ENCODE measurements at places on chromosomes 2 and 18.

- no peak for DNase-seq
These were observed 131.4 kb downstream of the AKAIN1 start for GRCh38 chr18:5065615-5066014.

DNA sequence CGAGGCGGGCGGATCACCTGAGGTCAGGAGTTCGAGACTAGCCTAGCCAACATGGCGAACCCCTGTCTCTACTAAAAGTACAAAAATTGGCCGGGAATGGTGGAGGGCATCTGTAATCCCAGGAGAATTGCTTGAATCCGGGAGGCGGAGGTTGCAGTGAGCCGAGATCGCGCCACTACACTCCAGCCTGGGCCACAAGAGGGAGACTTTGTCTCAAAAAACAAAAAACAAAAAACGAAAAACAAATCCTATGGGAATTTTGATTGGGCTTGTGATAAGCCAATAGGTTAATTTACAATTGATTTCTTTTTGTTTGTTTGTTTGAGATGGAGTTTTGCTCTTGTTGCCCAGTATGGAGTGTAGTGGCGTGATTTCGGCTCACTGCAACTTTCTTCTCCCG lies 24.2 kb upstream of the TOGARAM2 start:
- no peak for DNase-seq

DNA sequence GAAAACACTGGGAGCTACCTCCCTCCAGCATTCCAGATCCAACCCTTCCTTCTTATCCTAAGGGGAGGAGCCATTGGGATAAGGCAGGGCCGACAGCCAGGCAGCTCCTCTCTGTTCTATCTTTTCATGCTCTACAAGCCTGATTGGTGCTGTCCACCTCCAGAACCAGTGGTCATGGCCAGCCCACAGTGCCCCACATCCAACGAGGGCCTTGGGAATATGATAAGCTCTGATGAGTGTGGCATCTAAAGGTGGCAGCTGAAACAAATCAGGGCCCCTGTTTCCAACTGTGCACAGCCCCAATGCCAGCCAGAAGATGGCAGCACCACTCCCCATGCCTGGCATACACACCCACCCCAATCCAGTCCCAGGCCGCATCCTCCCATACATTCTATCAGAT lies 329.3 kb downstream of the C1D start:
- peak; percentile 90 for DNase-seq

GRCh38 chr2:110958346-110959119 lies 162.2 kb upstream of the BCL2L11 start:
- no peak for DNase-seq

- no peak for DNase-seq
These were observed 221.6 kb downstream of the NCKAP5 start for GRCh38 chr2:133346654-133347053.

- DNase-seq, result no peak
These were observed 34.2 kb downstream of the TRAPPC12 start for GRCh38 chr2:3413697-3414096.

- DNase-seq, result no peak
These were observed 50.4 kb downstream of the PLB1 start for GRCh38 chr2:28546242-28546641.

GRCh38 chr18:79974025-79974654 lies 9.7 kb downstream of the HSBP1L1 start:
- DNase-seq, result no peak

- DNase-seq, result no peak
These were observed 2.1 kb downstream of the UCN start for GRCh38 chr2:27306136-27306535.

- DNase-seq, result no peak
These were observed 2.9 kb upstream of the IGFBP5 start for GRCh38 chr2:216698293-216698692.

- DNase-seq, result no peak
These were observed 146.2 kb downstream of the RBMS1 start for GRCh38 chr2:160347269-160347863.

- DNase-seq, result no peak
These were observed 46.7 kb downstream of the PUM2 start for GRCh38 chr2:20303966-20304365.

DNA sequence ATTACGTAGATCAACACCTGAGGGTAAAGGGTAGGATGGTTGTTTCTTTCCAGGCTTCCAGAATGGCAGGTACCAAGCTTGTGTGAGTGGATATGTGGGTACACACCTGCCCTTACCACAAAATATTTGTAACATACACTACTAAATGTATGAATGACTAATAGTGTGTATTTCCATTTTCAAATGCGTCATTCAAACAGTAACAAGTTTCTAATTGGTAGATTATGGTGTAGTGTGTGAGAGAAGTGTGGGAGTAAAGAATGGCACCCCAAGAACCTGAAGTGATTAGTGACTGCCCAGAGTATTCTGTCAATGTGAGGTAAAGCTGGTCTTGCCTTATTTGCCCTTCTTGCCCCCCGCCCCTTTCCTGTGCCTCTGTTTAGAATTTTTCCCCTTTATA lies 21.1 kb downstream of the AGPS start:
- no peak for DNase-seq

DNA sequence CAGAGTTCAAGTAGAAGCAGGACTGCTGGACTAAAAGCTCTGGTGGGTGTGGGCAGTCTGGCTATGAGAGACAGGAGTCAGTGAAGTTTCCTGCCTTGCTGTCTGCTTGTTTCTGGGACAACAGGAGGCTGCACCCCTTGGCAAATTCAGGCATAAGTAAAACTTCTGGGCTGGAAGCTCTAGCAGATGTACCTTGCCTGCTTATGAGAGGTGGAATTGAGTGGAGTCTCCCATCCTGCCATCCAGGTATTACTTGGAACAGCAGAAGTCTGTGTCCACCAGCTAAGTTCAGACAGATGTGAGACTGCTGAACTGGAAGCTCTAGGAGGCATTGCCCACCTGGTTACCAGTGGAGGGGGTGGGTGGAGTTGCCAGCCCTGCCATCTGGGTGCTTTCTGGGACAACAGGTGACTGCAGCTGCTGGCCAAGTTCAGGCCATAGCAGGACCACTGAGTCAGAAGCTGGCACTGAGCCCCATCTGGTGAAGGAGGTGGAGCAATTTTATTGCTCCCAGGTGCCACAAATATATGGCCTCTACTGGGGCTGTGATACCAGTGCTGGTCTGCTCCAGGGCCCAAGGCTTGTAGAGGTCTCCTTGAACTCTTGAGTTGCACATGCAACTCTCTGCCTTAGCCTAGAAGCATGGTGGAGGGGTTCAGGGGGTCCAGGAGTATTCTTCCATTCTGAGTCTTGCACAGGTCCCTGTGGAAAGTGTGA lies 199.4 kb upstream of the FN1 start:
- DNase-seq, result no peak

DNA sequence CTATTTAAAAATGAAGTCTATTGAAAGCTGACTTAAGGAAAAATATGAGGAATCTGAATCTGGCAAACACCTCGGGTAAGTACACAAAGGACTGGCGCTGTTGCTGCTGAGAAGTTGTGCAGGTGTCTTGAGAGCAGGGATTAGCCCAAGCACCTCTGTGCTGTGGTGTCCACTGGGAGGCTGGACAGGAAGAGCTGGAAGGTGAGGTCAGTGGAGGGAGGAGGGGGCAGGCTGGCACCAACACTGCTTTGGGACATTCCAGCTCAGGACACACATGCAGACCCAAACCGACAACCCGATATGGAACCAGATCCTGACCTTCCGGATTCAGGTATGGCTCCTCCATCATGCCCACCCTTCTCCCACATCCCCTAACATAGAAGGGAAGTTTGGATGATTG lies 20.6 kb downstream of the FER1L5 start:
- peak; percentile 8 for DNase-seq

- no peak for DNase-seq
These were observed 2.9 kb upstream of the MGAT5 start for GRCh38 chr2:134250840-134251461.

- no peak for DNase-seq
These were observed 422.9 kb downstream of the ARHGAP15 start for GRCh38 chr2:143551971-143552650.

- no peak for DNase-seq
These were observed 122.2 kb downstream of the BCL2 start for GRCh38 chr18:63197246-63197869.

GRCh38 chr2:46504685-46505471 lies 25.5 kb downstream of the TMEM247 start:
- no peak for DNase-seq

DNA sequence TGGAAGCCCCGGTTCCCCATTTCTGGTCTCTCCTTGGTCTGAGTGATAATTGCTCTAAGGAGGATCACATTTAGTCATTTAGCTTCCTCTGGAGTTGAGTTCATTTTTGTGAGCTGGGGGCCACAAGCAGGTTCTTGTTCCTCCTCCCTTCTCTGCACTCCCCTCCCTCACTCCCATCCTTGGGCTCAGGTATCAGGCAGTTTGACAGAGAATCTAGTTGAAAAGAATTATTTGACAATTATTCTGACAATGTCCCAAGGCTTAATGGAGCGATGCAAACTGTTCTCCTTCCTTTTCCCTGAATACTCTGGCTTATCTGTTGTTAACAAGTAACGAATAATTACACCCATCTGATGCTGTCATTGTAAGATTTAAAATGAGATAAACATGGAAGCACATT lies 61.5 kb downstream of the SERPINB8 start:
- no peak for DNase-seq

GRCh38 chr2:22478329-22478728 lies 906.6 kb upstream of the KLHL29 start:
- DNase-seq, result no peak

- DNase-seq, result no peak
These were observed 3.8 kb downstream of the PAX3 start for GRCh38 chr2:222294996-222295367.

- DNase-seq, result peak; percentile 17
These were observed 35.7 kb upstream of the ST3GAL5 start for GRCh38 chr2:85924522-85924921.

- DNase-seq, result no peak
These were observed 437.1 kb downstream of the BCL11A start for GRCh38 chr2:60116161-60116875.

GRCh38 chr2:201433394-201433995 lies 17.8 kb downstream of the TRAK2 start:
- no peak for DNase-seq

DNA sequence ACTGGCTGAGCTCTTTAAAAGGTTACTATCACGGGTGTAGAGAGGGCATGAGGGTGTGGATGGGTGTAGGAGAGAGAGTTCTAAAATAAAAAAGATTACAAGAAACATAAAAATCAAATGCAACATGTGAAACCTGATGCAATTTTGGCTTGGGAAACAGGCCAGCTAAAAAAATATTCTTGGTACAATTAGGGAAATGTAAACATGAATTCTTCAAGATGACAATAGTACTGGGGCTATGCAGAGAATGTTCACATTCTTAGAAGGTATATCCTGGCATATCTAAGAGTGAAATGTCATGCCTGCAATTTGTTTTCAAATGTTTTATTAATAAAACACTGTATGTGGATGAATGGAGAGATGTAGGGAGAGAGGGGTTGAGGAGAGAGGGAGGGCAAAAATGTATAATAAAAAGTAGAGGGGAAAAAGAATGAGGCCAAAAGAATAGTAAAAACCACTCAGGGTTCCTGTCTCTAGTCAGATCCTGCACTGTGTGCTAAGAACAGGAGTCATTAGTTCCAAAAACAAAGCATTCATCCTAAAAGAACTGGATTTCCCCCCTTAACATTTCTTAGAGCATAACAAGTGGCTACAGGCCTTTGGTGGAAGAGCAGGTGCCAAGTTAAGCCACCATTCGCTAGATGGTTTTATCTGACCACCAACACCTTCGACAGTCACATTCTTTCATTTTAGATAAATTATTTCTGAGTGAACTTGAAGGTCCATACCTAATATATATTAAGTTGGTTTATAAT lies 77.3 kb downstream of the LPIN2 start:
- DNase-seq, result no peak

DNA sequence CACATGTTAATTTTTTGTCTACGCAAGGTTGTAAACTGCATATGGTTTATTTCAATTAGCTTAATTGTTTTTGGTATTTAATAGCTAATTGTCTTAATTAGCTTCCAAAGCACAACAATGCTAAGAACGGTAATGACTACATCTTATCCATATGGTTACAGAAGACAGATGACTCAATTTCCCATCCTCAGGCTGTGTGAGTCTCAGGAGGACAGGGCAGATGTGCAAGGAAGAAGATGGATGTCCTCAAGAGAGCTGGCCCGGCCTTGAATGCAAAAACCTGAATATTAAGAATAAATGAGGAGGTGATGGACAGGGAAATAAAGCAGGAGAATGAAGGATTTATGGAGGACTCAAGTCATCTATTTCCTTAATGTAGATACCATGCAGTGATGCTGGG lies 31.4 kb downstream of the SLC4A3 start:
- no peak for DNase-seq

- DNase-seq, result peak; percentile 53
These were observed 82.1 kb upstream of the POMC start for GRCh38 chr2:25250331-25251070.

GRCh38 chr2:139170406-139170805 lies 390.2 kb upstream of the NXPH2 start:
- no peak for DNase-seq

- DNase-seq, result no peak
These were observed 78.3 kb downstream of the RNF144A start for GRCh38 chr2:6995391-6996097.

DNA sequence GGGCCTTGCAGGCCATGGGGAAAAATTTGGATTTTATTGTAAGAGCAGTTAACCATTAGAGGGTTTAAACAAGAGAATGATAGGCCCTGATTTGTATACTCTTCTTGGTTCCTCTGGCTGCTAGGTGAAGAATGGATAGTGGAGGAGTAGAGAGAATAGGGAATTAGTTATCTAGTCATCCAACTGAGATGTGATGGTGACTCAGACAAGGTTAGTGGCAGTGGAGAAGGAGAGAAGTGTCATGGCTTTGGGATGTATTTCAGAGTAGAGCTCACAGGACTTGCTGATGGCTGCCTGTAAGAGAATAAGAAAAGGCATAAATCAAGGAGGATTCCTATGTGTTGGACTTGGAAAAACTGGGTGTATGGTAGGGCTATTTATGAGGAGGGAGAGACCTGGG lies 169.4 kb downstream of the PLCL1 start:
- no peak for DNase-seq

- no peak for DNase-seq
These were observed 53.1 kb downstream of the ADCY3 start for GRCh38 chr2:24866946-24867345.

DNA sequence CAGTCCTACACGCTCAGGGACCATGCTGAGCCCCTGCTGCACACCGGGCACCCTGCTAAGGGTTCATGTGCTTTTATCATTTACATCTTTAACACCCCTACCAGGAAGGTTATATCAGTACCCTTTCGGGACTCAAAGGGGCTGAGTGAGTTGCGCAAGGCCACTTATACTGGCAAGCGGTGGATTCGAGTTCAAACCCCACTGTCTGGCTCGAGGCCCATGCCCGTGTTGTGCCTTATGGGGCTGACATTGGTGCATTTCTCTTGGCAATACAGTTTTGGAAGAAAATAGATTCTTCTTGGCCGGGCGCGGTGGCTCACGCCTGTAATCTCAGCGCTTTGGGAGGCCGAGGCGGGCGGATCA lies 69.5 kb upstream of the MAP4K4 start:
- DNase-seq, result no peak

- DNase-seq, result no peak
These were observed 10.5 kb upstream of the GALM start for GRCh38 chr2:38655441-38655840.

- no peak for DNase-seq
These were observed 1215.2 kb upstream of the TMEFF2 start for GRCh38 chr2:193409951-193410350.

Data from posterior cingulate gyrus (tissue), 11 donors.